ENCODE measurements at places on chromosomes 2 and 18.

DNA sequence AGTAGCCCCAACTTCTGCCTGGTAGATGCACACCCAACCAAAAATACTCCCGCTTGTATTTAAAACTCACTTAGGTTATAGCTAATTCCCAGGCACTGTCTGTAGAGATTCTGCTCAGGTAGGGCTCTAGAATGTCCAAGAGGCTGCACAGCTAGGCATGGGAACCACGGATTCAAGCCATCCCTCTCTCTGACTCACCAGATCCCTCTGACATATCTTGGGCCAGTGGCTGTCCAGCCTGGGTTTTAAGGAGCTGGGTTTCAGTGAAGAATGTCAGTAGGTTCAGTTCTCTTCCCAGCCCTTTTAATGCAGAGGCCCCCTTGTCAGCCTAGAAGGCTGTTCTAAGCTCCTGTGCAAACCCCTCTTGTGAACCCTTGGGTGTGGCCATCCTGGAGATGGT, 15.9 kb upstream of the IL1R1 start:
- no peak for DNase-seq

- DNase-seq = no peak
Measured at GRCh38 chr2:64133828-64134227, 10.4 kb downstream of the PELI1 start.

- no peak for DNase-seq
Measured at GRCh38 chr18:42392416-42392815, 437.4 kb downstream of the PIK3C3 start.

GRCh38 chr2:175004730-175004979, 526 bp downstream of the CHN1 start:
- no peak for DNase-seq

- DNase-seq = no peak
Measured at GRCh38 chr2:186871881-186872280, 22.9 kb upstream of the ZSWIM2 start.

DNA sequence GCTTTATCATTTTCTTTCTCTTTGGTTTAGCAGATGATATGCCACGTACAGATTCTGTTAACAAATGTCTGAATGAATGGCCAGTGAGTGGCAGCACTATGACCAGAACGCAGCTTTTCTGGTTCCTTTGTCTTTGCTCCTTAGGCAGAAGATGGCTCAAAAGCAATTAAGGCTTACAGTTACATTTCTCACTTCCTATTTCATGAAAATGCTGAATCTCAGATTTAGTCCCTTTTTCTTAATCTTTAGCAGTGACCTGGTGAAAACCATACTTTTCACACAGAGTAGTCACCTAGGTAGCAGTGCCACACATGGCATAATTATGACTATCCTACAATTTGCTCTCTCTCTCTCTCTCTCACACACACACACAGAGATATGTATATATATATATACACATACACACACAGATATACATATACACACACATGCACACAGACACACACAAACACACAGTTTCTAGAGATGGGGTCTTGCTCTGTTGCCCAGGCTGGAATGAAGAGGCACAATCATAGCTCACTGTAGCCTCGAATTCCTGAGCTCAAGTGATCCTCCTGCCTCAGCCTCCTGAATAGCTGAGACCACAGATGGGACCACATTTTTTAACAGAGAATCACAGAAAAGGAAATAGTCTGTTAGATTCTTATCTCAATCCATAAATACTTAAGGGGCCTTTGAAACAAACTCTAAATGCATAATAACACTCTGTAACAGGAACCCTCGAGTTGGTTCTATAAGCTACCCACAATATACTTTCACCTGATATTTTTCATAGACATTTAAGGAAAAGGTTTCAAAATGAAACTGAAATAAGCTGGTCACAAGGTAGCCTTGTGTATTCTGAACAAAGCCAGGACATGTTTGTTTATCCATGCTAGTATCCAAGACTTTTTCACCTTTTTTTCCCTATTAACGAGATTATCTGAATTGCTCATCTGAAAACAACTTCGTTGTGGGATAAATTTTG, 11.6 kb downstream of the PDE6D start:
- no peak for DNase-seq
